Bronchial smooth muscle cell (primary cell): ENCODE measurements at places on chromosomes 1 and 21. TPM values are rescaled to one million over a fixed set of nuclear protein-coding genes. Genes with fewer than 3 reads are reported as not detected.

The KLHDC7A gene
- total RNA-seq: not detected in 2 replicates

The PPIAL4G gene
- under 0.01 TPM in 1 of 2 replicates, not detected in the other for total RNA-seq

The TMEM240 gene
- 3.7 and 5.4 TPM in 2 replicates for total RNA-seq

The CYP4X1 gene
- not detected in 2 replicates for total RNA-seq
